NK-92 treated with Interleukin-12 subunit alpha and Interleukin-12 subunit beta, amount 100 ng/mL, for 24 hours (cell line): ENCODE measurements at places on chromosomes 13 and 19.

DNA sequence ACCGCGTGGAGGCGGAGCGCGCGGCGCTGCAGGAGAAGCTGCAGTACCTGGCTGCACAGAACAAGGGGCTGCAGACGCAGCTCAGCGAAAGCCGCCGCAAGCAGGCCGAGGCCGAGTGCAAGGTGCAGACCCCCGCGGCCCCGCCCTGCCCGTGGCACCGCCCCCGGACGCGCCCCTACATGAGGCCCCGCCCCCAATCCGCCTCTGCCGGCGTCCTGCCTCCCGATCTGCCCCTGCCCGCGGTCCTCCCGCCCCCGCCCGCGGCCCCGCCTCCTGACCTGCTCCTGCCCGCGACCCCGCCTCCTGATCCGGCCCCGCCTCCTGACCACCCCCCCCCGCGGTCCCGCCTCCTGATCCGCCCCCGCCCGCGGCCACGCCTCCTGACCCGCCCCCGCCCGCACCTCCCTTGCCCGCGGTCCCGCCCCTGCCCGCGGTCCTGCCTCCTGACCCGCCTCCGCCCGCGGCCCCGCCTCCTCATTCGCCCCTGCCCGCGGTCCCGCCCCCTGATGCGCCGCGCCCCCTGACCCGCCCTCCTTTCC, 11.7 kb downstream of the PRR36 start:
- no peak for DNase-seq

DNA sequence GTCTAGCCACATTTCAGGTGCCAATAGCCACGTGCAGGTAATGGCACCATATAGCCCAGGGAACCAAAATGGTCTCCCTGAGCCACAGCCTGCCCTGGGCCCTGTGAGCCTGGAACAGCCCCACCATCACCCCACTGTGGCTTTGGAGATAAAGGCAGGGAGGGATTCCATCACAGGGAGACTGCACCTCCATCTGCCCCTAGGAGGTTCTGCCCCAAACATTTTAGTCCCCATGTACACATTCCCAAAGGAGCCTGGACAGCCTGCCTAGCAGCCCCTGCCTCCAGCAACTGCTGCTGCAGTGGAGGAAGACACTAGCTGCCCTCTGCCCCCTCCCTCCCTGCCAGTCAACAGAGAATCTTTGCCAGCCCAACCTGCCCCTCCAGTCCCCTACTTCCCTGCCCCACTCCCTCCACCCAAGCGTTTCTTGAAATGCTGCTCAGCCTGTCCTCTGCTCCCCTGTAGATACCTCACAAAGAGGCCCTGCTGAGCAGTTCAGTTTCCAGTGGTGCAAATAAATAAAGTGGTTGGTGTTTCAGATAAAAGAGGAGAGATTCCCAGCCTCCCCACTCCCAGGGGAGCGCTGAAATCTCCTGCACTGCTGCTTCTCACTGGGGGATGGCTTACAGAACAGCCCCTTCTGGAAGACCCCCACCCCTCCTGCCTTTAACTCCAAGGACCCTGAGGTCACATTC, 921.8 kb downstream of the UQCRFS1 start:
- no peak for DNase-seq

DNA sequence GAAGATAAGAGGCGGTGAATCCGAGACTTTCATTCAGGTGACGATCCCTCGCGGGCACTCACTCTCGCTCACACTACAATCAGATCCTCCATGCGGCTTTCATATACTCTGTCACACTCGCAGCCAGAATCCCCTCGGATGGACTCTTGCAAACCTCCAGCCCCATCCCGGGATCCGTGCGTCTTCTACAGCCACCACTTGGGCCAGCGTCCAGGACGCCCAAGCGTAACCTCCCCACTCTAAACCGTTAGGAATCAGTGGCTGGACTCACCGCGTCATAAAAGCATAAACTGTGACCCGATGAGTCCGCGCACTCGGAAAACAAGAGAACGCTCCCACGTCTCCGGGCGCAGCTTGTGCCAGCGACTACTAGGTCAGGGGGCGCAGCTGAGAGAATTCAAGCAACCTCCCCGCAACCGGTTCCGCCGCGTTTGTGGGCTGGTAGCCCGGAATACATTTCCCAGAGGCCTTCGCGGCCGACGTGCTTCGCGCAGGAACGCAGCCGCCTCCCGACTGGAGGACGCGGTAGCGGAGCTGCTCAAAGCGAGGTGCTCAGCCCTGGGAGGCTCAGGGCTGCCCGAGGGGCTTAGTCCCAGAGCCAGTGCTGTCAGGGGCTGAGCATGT, 27.6 kb downstream of the ZNF607 start:
- no peak for DNase-seq

DNA sequence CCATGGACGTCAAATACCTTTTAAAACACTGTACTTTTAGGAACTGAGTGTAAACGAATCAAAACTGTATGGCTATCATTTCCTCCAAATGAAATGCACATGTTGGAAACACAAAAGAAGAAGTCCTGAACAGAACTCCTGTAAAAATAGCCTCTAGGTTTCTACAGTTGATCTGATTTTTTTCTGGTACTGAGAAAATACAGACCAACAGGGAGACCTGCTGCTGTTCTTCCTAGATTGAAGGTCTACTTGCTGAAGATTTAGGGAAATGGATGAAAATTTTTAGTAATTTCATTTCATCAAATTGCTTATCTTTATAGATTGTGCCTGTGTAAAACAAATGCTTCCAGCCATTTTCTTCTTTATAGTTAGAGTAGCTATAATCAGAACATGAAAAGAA, 520.4 kb downstream of the SLITRK6 start:
- DNase-seq, result no peak
